ENCODE measurements at places on chromosomes 5 and 9.

- DNase-seq, result no peak
These were observed 1595.9 kb upstream of the NUDT12 start for GRCh38 chr5:105158526-105158925.

GRCh38 chr5:95530416-95530815, 24.4 kb downstream of the SKIC3 start:
- no peak for DNase-seq

GRCh38 chr9:89313842-89314241, 2.8 kb downstream of the CKS2 start:
- DNase-seq, result peak; percentile 28

DNA sequence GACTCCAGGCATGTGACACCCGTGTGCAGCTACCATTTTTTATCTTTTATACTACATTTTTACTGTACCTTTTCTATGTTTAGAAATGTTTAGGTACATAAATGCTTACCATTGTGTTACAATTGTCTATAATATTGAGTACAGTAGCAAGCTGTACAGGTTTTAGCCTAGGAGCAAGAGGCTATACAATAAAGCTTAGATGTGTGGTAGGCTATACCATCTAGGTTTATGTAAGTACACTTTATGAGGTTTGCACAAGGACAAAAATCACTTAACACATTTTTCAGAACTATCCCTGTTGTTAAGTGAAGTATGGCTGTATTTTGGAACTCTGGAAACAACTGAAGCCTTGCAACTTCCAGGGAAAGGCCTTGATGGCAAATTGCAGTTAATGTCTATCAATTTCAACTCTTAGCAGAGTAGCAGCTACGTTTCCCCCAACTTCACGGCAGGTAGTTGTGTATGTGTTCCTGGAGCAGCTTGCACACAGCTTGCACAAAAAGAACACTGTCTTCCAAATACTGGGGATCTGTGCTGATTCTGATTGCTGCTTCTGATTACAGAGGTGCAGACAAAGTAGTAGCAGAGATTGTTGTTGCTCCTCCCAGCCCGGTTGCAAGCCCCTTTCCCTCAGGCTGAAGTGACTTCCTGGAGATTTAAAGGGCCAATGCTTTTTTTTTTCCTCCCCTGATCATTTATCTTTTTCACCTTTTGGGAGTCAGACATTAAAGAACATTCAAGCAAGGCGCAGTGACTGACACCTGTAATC, 30.0 kb downstream of the SIL1 start:
- no peak for DNase-seq

DNA sequence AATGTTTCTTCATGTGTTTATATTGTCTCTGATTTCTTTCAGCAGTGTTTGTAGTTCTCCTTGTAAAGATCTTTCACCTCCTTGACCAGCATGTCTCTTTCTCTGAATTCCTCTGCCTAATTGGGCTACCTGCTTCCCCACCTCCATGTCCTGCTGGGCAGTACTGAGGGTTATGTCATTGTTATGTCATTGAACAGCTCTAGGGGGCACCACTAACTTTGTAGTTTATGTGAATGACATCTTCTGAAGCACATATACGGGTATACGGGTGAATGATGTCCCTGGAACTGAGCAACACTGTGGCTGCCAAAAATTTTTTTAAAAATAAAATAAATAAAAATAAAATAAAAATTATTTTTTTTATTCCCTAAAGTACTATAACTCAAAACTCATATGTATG, 16.9 kb upstream of the SNCAIP start:
- DNase-seq, result peak; percentile 55

- no peak for DNase-seq
These were observed 86.1 kb downstream of the FBXL17 start for GRCh38 chr5:108295578-108296368.

DNA sequence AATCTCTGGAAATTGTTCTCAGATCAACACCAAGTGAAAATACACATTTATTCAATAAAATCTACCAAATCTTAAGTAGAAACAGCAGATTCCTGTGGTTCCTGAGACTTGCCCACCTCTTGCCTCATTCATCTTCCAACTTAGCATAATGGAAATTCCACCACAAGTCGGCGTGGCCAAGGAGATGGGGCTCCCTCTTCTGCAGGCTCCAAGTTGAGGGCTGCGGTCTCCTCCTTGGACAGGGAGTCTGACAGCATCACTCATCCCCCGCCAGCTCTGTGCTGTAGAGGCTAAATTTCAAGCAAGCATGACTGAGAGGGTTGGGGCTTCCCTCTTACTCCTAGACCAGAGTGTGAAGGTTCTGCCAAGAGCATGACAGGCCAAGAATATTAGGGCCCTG, 273.7 kb downstream of the DIRAS2 start:
- DNase-seq, result no peak

DNA sequence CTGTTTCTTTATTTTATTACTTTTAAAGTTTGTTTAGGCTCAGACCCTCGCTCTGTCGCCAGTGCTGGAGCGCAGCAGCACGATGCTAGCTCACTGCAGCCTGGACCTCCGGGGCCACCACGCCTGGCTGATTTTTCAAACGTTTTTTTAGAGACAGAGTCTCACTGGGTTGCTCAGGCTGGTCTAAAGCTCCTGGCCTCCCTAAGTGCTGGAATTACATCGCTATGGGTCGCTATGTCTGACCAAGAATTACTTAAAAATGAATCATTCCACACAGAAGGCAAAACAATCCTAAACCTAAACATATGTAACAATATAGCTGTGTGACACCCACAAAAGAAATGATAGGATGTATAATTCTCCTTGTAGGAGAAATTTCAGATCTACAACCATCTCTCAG, 86.9 kb upstream of the SIMC1 start:
- no peak for DNase-seq

- DNase-seq, result peak; percentile 35
These were observed 372.1 kb downstream of the PDE4D start for GRCh38 chr5:59521476-59521875.

DNA sequence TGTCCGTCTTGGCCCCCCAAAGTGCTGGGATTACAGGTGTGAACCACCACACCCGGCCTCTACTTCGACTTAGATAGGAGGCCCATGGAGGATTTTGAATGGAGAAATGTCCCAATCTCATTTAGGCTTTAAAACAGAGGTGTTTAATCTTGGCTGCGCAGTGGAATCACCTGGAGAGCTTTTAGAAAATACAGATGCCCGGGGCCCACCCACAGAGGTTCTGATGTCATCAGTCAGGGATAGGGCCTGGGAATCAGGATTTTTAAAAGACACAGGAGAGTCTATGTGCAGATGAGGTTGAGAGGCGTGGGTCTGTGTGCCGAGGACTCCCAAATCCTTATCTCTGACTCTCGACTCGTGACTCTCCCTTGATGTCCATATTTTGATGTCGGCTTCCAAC, 124.0 kb upstream of the BOD1 start:
- DNase-seq, result no peak

- DNase-seq, result no peak
These were observed 919.8 kb upstream of the EDIL3 start for GRCh38 chr5:85304524-85304923.

Measured in hematopoietic multipotent progenitor cell treated with erythropoietin and hydrocortisone succinate and interleukin-3 and kit ligand, for 6 days (in vitro differentiated cells).